ENCODE measurements at places on chromosomes 2 and 18.

DNA sequence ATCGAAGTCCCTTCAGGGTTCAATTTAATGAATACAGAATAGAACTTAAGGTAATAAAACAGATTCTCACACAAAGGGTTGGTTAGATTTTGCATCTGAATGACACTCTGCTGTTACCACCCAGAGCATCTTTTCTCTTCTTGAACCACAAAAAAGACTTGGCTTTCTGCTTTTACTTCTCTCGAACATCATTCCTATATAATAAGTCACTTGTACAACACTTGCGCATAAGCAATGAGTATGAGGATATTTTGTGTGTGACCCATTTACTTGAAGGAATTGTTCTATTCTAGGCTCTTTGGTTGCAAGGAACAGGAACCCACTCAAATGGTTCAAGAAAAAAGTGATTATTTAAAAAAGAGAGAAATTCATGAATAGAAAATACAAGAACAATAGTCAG is 126.2 kb downstream of the NUP35 start:
- no peak for DNase-seq

DNA sequence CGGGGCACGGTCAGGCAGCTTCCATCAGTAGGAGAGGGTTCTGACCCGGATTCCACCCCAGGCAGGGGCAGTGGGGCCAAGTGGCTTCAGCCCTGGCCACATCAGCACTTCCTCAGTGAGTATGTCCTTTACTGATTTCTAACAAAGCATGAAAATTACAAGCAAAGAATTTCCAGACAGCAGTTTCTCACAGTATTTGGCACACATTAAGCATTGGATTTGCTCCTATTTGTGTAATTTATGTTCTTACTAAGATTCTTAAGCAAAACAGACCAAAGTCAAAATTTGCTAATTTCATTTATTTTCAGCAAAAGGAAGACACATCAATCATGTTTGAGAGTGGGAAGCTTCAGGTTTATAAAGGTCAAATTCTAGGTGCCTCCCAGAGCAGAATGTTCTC is 73.3 kb upstream of the NFATC1 start:
- DNase-seq = no peak

DNA sequence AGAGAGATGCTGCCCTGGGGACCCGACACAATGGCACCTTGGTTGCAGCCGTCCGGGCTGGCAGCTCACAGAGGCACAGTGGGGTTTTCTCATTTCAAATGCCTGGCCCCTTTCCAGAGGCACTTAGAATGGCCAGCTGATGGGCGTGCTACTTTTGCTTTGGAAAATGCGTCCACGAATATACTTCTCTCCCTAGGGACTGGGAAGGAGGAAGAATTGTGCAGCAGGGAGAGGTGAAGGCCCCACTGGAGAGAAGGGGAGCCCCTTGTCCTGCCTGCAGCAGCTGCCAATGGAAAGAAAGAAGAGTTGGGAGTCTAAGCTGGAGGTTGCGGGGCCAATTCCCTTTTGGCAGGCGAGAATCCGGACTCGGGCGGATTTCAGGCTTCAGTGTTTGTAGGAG is 1.1 kb upstream of the MAL start:
- no peak for DNase-seq

- no peak for DNase-seq
Measured at GRCh38 chr2:174856447-174856846, 92.2 kb upstream of the CHRNA1 start.

DNA sequence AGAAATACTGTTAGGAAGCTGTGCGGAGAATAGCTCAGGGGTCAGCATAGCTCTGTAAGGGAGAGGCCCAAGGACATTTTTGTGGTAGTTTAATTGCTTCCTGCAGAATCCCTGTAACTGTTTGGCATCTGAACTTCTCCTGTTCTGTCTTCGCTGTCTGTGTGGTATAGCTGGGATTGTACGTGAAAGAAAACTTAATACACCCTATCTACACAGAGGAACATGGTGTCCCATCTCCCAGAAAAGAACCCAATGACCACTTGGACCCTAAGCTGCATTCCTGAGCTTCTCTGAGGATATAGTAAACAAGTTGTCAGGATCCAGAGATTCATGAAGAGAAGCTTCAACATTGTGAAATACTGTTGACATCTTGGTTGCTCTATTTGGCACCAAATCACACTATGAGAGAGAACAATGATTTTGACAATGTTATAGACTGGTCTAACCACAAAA is 81.3 kb downstream of the CDC42EP3 start:
- no peak for DNase-seq

DNA sequence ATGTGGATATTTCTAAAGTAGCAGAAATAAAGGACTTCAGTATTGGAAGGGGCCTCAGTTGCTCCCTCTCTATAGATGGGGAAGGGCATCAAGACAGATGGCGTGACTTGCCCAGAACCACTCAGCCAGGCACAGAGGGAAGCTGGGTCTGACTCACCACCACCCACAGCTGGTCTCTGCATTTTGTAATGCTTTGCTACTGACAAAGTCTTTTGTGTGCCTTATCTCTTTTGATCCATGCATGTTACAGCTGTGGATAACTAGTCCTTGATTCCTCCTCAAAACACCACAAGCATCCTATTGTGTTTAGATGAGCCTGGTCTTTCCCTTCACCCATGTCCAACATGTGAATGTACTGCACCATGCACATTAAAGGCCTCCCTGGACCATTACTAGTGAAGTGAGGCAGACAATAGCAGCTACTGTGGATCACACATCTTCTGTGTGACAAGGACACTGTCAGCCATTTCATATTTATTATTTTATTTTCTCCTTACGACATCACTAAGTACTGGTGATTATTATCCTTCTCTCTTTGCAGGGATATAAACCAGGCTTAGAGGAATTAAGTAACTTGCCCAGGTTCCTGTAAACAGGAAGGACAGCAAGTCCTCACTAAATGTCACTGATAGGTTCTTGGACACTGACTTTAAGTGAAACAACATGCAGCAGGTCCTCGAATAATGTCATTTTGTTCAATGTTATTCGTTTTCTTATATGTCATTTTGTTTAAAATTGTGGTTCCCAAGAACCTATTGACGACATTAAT is 29.6 kb upstream of the IL37 start:
- peak; percentile 34 for DNase-seq

GRCh38 chr2:3628241-3628679 is 29.7 kb upstream of the ALLC start:
- no peak for DNase-seq

DNA sequence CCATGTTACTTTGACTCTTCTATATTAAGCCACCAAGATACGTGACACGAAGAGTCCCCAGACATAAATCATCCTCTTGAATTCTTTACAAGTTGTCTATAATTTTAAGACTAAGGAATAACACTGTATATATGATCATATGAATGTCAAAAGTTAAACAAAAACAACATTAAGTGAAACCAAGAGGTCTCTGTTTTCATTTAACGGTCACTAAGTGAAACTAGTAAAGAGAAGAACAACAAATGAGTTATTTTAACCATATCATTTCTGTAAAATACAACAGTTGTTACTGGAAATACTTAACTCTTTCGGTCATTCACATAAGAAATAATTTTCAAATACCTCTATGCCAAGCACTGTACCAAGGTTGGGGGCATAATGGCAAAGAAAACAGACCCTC is 45.7 kb upstream of the STK17B start:
- no peak for DNase-seq

- no peak for DNase-seq
Measured at GRCh38 chr2:157839822-157840221, 36.3 kb downstream of the ACVR1 start.

- DNase-seq = no peak
Measured at GRCh38 chr18:50649821-50650220, 89.9 kb downstream of the MAPK4 start.

DNA sequence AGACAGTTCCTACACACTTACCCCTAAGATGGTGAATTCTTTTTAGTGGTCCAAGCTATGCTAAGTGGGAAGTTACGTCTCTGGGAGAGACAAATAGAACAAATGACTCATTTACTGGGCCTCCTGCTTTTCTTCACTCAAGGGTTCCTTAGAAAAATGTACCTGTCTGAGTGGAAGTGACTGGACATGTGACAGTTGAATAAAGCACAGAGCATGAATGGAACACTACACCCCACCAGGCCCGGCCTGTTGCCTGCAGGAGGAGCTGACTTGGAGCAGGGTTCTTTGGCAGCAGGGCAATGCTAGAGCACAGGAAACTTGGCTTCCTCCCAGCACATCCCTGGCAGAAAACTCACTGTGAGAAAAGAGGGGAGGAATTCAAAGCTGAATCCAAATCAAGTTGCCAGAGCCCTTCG is 451.0 kb upstream of the SETBP1 start:
- no peak for DNase-seq
